ENCODE measurements at places on chromosomes 5 and 9.

DNA sequence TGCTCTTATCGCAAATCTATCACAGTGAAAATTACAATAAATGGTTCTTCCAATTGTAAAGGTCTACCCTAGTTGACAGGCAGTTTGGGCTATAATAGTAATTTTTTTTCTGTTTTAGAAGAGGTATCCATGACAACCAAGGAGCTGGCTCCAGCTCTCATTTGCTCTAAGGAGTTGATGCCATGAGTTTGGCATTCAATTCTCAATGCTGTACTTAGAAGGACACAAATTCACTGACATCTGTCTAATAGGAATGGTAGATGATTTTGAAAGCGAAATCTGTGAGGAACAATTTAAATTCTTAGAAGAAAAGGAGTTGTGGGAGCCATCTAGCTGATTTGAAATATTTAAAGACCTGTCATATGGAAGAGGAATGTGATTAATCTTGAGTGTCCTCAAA, 203.6 kb upstream of the DAB2 start:
- DNase-seq: no peak

DNA sequence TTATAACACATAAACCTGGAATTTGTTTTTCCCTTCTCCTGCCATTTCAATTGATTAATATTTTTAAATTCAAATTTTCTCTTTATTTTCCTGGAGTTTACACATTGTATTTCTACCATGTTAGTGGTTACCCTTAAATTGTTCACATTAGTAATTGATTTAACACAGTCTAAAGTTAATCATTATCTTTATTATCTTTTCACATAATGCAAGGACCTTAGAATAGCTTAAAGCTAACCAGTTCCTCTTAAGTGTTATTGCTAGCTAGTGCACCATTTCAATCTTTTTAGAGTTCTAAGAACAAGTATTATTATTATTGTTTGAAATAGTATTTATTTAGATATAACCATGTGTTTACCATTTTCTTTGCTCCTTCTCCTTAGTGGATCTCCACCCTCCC, 251.2 kb upstream of the FBXL7 start:
- DNase-seq: no peak

GRCh38 chr9:37583522-37584121, 7.4 kb upstream of the FBXO10 start:
- no peak for DNase-seq

DNA sequence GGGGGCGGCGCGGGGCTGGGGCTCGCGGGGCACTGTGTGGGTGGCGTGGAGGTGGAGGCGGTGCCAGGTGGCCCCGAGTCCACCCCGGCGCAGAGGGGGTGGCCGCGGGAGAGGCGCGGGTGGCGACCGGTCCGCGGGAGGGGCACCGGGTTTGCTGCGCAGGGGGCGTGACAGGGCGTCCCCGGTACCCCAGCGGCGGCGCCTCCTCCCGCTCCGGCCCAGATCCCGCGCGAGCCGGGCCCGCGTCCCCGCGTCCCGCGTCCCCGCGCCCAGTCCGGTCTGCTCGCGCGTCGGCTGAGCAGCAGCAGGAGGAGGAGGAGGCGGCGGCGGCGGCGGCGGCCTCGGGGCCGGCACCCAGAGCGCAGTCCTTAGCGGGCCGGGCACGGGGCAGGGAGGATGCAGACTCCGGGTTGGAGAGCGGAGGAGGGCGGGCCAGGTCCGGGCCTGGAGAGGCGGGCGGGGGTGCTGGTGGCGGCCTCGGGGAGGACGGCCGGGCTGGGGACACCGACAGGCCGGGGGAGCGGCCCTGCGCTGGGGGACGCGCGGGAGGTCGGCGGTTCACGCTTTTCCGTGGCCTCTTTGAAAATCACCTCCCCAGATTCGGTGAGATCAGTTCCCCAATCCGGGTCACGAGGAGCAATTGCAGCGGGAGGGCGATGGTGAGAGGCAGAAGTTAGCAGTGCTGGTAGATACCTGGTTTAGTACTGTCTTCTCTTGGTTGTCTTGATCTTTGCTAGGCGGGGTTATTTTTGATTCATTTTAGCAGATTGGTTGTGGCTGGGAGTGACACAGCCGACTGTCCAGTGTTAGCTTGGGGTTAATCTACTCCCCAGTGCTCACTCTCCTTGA, 1.7 kb downstream of the TRIO start:
- peak; percentile 47 for DNase-seq

GRCh38 chr9:93238953-93239925, 55.3 kb downstream of the WNK2 start:
- DNase-seq: no peak

GRCh38 chr5:76818844-76819831, at the start of gene F2RL1:
Gene F2RL1 (plus strand): TSS chr5:76819030. CDS start chr5:76819183, 153 bp downstream.
- peak; percentile 61 for DNase-seq

DNA sequence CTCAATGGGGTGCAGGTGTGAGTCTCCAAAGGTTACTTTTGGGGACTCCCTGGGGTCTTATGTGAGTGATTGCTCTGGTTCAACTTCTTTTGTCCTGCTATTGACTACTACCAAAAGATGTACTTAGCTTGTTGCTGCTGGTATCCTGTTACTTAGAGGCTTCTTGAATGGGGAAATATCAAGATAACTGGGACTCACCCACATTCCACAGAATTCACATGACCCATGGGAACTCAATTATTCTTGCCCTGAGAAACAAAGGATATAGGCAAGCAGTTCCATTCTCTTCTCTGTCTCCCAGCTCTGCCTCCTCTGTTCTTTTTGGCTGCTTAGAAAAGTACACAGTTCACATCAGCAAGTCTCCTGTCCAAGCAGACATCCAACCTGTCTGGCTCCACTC, 105.9 kb downstream of the UNC13B start:
- DNase-seq: no peak

DNA sequence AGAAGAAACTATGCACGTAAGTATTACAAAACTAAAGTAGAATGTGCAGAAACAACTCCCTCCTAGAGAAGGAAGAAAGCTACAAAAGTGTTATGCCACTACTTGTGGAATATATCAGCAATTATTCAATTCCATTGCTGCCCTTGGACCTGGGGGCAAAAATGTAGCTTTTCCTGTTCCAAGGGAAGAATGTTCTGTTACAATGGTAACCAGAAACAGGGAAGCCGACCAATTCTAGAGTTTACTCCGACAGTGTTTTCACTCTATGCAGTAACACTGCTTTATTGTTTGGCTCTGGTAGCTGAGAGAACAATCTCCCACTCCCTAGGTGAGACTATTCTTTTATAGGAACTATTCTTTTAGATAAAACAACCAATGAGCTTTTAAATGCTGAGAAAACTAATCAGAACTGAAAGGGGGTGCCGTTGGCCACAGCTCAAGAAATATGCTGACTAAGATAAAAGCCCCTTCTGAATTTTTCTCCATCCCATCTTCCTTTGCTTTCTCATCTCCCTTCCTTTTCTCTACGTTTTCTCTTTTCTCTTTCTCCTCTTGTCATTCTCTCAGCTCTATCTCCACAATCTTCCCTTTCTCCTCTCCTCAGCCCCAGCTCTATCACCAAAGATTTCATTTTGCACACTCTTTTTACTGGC, 54.1 kb downstream of the SLC1A3 start:
- DNase-seq: no peak

GRCh38 chr5:57358796-57359592, 123.6 kb downstream of the ACTBL2 start:
- no peak for DNase-seq

- no peak for DNase-seq
These were observed 55.3 kb downstream of the GADD45G start for GRCh38 chr9:89659891-89660685.

GRCh38 chr9:76213751-76214150, 180.5 kb downstream of the RFK start:
- DNase-seq: no peak

All from CD4-positive, alpha-beta T cell treated with Interleukin-21 for 1 hour (primary cell).